Germinal center (tissue), 1 donor: ENCODE measurements at places on chromosomes 7 and 10.

DNA sequence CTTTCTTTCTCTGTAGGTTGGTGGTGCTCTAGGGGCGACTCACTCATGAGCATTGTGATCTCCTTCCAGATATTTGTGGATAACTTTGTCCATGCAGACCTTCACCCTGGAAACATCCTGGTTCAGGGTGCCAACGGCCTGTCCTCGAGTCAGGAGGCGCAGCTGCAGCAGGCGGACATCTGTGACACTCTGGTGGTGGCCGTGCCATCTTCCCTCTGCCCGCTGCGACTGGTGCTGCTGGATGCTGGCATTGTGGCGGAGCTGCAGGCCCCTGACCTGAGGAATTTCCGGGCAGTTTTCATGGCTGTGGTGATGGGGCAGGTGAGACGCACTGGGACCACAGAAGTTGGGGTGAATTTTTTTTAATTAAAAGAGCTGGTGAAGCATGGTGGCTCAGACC lies 9.6 kb upstream of the NDUFB2 start:
- DNase-seq: no peak

- DNase-seq: no peak
Observed at GRCh38 chr10:131477457-131478121, 166.1 kb upstream of the TCERG1L start.

DNA sequence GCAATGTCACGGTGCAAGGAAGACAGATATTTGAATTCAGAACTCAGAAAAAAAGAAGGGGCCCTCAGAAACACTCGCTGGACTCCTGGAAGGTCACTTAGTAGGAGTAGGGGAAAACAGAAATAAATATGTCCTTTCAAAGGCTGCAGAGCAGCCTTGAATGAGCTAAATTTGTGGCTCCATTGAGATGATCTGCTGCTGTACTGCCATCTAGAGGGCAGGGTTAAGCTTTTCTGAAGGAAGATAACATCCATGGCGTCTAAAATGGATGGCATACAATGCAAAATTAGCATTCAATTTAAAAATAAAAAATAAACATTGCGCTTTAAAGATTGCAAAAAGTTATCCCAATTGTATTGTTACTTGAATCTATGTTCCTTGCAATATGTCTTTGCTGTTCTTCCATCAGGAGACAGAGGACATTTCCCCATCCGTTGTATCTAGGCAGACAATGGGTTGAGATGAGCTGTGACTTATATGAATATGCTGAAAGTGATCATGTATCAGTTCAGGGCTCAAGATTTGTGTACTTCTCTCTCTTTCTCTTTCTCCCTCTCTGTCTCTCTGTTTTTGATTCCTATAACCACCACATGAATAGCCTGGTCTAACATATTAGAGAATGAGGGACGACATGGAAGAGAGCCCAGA lies 642.2 kb downstream of the SH2D4B start:
- DNase-seq: no peak

DNA sequence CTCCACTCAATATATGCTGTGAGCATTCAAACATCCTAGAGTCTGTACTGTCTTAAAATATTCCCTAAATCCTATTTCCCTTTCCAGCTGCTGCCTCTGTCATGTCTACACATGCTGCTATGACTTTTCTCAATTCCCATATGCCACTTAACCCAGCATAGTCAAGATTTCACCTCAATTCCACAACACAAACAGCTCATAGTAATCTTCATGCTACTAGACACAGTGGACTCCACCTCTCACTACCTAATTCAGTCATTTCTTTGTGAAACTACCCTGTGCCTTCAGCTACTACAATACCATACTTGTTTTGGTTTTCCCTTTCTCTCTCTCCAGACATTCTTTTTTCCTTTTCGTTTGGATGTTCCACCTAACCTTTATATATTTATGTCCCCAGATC lies 45.5 kb downstream of the GSAP start:
- DNase-seq: no peak
